Muscle of leg (tissue), 16 donors: ENCODE measurements at places on chromosomes 1 and 21. TPM values are rescaled to one million over a fixed set of nuclear protein-coding genes. Genes with fewer than 3 reads are reported as not detected.

Gene IKBKE
- 3.4 TPM for total RNA-seq

DNA sequence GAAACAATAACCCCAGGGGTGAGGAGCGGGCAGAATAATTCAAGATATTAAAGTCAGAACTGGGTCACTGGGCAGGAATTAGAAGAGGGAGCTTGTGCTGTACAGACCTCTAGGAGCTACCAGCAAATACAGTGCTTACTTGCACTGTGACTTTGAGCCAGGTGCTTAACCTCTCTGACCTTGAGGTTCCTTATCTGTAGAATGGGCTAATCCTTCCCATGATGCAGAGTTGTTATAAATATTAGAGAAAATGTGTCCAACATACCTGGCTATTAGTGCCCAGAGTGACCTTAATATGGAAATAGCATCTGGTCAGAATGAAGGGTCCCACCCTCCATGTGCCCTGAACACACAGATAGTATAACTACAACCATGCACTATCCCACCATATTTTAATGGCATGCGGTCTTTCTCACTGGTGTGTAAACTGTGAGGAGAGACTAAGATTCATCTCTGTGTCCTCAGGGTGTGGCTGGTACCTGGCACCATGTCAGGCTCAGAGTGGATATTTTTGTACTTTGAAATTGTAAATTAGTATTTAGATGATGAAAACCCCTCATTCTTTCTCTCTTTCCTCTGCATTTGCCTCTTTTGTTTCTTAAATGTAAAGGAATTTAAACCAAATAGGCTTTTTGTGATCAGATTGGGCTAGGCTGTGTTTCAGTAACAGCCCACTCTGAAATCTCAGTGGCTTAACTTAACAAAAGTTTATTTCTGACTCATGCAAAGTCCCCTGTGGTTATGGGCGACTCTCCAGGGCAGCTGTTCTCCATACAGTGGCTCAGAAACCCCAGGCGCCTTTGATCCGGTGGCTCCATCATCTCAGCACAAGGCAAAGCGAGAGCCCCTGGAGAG, 60.0 kb upstream of the ROR1 start:
- no peaks in the 10 kb centered on the region for H3K36me3 ChIP-seq
- peaks cover 8% of the 10 kb centered on the region for H3K4me1 ChIP-seq
- no peak overlapping the region for H3K4me3 ChIP-seq
- peak; percentile 45 for DNase-seq
- H3K27me3 ChIP-seq = no peaks in the 10 kb centered on the region

- no peak overlapping the region for H3K27ac ChIP-seq
- H3K27me3 ChIP-seq = no peaks in the 10 kb centered on the region
- no peak for DNase-seq
- H3K4me1 ChIP-seq = no peaks in the 10 kb centered on the region
- peaks cover 23% of the 10 kb centered on the region for H3K36me3 ChIP-seq
- H3K4me3 ChIP-seq = no peak overlapping the region
These were observed 70.5 kb upstream of the PGD start for GRCh38 chr1:10328180-10328963.

DNA sequence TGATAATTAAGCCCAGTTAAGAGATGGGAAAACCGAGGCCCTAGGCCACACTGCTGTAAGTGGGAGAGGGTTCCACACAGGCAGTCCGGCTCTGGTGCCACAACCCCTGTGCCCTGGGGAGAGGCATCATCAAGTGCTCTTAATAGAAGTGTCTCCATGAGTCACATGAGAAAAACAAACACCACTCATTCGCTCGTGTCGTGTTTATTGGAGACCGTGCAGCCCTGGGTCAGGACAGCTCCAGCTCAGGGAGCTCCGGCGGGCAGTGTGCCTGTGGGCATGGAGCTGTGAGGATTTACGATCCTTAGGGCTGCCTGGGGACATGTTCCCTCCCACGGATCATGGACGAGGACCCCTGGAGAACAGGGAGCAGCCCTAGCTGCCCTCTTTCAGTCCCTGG, 658.5 kb downstream of the AJAP1 start:
- H3K36me3 ChIP-seq = no peaks in the 10 kb centered on the region
- H3K27me3 ChIP-seq = peaks cover 8% of the 10 kb centered on the region
- no peak overlapping the region for H3K4me3 ChIP-seq
- no peak for DNase-seq
- no peak overlapping the region for H3K27ac ChIP-seq

Gene FAM72A
- 3.3 TPM for total RNA-seq

DNA sequence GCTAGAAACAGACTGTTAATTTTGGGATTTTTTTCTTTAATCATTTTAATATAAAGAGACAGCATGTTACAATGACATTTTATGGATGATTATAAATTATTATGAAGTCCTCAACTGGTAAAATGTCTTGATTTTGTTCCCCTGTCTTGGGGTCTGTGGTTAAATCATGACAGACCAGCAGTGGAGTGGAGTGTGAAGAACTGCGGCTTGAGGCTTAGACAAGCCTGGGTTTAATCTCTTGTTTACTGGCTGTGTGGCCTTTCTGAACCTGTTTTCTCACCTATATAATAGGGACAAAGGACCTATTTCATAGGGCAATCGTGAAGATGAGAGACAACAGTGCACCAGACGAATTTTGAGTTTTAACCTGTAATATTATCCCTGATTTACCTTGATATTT, 1.8 kb upstream of the UMODL1 start:
- peaks cover 37% of the 10 kb centered on the region for H3K27me3 ChIP-seq
- no peak overlapping the region for H3K27ac ChIP-seq
- no peaks in the 10 kb centered on the region for H3K4me1 ChIP-seq
- no peak for DNase-seq
- no peak overlapping the region for H3K4me3 ChIP-seq

GRCh38 chr1:9477535-9477934, 61.7 kb upstream of the SLC25A33 start:
- no peak overlapping the region for H3K4me3 ChIP-seq
- no peak for DNase-seq
- H3K27ac ChIP-seq = no peak overlapping the region
- H3K36me3 ChIP-seq = no peaks in the 10 kb centered on the region
